Stimulated activated CD4-positive, alpha-beta T cell treated with anti-CD3 and anti-CD28 coated beads, Interleukin-12 subunit alpha, Interleukin-12 subunit beta, amount 100 ng/mL, for 24 hours (primary cell): ENCODE measurements at places on chromosomes 13 and 19.

- DNase-seq, result no peak
Measured at GRCh38 chr13:74920361-74920760, 561.6 kb downstream of the TBC1D4 start.

DNA sequence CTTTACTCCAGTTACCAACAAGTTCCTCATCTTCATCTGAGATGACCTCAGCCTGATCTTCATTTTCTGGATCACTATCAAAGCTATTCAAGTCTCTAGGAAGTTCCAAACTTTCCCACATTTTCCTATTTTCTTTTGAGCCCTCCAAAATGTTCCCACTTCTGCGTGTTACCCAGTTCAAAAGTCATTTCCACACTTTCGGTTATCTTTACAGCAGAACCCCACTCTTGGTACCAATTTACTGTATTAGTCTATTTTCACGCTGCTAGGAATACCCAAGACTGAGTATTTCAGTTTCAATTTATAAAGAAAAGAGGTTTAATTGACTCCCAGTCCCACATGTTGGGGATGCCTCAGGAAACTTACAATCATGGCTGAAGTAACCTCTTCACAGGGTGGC, 274.3 kb downstream of the FGF9 start:
- DNase-seq, result no peak

- no peak for DNase-seq
Measured at GRCh38 chr13:42735010-42735409, 46.4 kb upstream of the FAM216B start.

DNA sequence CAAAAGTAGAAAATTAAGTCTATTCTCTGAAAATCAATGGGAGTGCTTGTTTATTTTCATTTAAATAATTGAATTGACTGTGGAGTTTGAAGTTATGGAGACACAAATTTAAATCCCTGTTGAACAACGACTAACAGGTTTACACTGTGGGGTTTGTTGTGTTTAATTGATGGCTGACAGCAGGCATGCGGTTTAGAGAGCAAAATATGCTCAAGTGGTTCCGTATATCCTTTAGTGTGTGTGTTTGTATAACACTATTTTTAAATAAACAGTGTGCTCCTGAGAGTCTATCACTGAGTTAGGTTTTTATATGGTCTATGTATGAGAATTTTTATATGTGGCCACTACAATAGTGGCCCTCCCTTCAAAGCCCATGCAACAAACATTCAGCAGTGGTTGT, 332.0 kb downstream of the GPC6 start:
- no peak for DNase-seq

DNA sequence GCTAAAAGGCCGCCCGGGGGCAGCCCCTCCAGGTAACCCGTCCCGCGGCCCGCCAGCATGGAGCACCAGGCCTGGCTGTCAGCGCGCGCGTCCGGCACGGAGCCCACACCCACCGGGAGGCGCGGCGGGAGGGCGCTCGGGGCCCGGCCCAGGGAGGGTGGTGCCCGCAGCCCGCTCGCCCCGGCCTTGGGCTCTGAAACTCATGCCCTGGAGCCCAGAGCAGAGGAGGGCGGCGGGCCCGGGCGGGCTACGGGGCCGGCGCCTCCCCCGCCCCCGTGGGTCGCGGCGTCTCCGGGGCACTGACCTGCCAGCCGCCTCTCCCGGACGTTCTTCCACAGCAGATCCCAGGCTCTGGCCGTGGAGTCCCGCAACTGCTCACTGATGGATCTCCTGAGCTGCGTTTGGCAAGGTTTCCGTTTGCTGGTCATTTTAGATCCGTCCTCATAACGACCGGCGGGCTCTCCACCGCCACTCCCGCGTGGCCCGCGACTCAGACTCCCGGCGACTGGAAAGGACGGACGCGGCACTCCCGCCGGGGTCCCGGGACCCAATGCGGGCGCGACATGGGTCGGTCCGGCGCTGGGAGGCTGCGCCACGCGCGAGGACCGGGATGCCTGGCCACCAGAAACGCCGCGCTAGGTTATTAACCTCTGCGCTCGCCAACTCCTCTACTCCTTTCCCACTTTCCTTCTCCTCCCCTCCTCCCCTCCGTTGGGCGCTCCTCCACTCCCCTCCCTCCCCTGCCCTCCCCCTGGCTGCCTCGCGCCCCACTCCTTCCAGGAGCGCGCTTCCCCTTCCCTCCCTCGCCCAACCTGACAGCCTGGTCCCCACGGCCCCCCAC, 64.7 kb upstream of the STARD13 start:
- no peak for DNase-seq

DNA sequence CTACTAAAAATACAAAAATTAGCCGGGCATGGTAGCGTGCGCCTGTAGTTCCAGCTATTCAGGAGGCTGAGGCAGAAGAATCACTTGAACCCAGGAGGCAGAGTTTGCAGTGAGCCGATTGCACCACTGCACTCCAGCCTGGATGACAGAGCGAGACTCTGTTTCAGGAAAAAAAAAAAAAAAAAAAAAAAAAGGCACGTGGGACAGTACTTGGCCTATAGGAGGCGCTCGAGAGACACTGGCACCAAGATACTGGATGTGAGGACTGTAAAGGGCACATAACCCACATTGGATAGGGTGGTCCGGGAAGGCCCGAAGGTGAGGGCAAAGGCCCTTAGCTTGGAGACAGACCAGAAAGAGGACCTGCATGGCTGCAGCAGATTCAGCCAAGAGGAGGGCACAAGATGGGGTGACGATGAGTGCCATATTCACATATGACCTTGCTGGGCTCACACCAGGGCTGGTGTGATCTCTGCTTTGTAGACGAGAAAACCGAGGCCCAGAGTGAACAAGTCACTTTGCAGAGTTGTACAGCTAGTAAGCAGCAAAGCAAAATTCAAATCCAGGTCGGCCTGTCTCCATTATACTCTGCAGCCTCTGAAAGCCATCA, 89.4 kb downstream of the DPF1 start:
- DNase-seq, result no peak

DNA sequence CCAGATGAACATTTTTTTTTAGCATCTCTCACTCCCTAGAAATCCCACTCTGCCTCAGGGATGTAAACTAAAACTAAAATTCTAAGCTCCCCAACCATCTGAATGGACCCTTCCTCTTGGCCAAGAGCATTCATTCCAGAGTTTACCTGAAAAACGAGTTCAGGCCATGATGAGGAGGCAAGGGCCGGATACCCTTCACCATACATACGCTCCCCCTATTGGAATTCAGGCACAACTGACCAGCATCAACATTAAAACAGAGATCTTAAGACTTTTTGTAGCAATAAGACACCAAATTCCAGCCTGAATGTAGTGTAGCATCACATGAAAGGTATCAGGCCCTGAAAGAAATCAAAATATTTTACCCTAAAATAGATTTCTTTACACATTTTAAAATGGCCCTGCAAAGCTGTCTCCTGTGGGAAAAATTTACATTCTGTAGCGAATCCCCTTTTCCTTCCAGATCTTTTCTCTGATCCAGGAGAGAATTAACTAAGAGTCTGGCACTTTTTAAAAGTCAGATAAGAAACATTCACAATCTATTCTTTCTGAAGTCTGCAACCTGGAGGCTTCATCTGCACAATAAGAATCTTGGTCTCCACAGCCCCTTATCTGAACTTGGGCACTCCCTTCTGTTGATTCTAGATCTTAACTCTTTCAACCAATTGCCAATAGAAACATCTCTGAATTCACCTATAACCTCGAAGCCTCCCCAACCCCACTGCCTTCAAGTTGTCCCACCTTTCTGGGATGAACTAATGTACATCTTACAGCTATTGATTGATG, 888.5 kb downstream of the UQCRFS1 start:
- DNase-seq, result no peak

GRCh38 chr13:96214824-96215445, 125.0 kb downstream of the HS6ST3 start:
- DNase-seq, result no peak
